GM12878 (cell line): ENCODE measurements at places on chromosomes 2 and 18.

DNA sequence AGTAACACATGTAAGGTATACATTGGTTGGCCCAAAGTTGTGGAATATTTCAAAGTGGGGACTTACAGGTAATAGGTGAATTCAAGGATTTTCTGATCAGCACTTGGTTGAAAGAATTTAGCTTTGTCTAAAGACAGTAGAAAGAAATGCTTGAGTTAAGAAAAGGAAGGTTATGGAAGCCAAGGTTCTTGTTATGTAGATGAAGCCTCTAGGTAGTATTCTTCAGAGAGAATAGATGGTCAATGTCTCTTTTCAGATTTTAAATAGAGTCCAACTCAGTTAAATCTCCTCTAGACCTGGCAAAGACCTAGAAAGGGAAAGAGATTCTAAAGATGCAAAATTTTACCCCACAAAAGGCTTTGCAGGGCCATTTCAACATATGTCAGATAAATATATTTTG, 157.4 kb downstream of the ANKRD30B start:
- DNase-seq, result no peak

DNA sequence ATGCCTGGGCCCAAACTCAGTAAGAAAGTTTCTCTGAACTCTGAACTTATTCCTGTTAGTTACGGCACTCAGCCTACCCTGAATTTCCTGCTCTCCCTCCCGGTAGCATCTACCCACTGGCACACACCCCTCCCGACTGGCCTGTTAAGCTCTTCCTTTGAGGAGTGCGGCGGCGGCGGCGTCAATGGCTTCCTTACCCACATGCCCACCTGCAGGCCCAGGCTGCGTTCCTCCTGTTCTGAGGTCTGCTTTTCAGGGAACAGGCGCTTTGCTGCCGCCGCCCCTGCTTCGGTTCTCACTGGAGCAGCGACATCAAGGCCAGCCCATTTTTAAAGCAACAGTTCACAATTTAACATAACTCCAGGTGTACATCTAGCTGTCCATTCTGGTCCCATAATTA, 432.4 kb downstream of the DCDC2C start:
- no peak for DNase-seq

- peak; percentile 81 for DNase-seq
These were observed 102.4 kb downstream of the CABLES1 start for GRCh38 chr18:23237524-23238151.

GRCh38 chr18:2823202-2823601, 23.6 kb upstream of the EMILIN2 start:
- no peak for DNase-seq

- DNase-seq, result no peak
These were observed 27.8 kb upstream of the COL6A3 start for GRCh38 chr2:237441605-237442274.

DNA sequence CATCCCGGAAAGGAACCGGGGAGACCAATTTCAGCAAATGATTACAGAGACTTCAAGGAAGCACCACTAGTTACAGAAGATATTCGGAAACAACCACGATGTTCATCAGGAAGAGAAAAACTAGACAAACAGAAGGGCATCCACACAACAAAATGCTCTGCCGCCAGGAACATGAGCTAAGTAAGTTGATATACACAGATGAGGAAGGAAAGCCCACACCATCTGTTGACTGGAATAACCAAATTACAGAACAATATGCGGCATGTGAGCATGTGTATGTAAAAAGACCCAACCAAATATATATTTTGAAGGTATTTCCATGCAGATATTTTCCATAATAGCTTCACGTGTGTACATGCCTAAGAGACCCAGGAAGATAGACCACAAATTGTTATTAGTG, 47.0 kb downstream of the ACKR3 start:
- no peak for DNase-seq

- DNase-seq, result no peak
These were observed 20.2 kb downstream of the ALLC start for GRCh38 chr2:3678212-3678611.

GRCh38 chr2:12513339-12513738, 203.4 kb upstream of the TRIB2 start:
- no peak for DNase-seq

DNA sequence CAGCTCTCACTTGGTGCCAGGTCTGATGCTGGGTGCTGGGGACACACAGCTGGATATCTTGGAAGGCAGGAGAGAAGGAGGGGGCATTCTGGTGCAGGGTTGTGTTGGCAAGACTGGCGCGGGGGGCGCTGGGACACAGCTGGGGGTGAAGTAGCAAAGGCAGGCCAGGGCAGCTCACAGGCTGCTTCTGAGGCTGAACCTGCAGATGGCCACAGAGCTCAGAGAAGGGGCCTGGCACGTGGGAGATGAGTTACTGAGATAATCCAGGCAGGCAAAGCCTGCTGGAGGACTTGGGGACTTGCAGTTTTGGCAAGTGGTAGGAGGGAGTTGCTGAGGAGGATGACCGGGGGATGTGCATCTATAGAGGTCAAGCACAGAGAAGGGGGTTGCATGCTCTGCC, 16.2 kb upstream of the DGKD start:
- DNase-seq, result no peak

DNA sequence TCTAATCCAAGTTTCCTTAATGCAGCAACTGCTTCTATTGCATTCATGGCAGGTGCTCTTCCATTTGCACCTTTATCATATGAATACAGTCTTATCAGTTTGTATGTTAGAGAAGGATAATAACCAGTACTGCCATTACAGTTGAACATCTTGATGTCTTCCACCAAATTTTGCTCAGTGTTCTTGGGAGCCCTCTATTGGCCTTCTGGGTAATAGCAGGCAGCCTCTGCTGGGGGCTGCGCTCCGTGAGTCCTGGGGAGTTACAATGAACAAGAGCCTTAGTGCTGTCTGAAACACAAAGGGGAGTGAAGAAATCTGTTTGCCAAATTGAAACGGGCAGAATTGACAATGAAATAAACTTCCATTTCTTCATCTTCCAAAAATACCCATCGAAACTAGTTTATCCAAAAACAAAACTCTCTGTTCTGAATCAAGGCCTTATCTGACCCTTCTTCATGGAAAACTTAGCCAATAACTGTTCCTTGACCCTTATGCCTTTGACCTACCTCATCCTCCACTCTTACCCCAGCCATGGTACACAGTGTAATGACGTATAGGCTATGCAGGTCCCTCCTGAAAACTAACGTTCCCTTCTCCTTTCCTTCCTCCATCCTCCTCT, 79.9 kb downstream of the ALK start:
- DNase-seq, result peak; percentile 7

- no peak for DNase-seq
These were observed 31.7 kb downstream of the LPIN2 start for GRCh38 chr18:2981212-2981728.

DNA sequence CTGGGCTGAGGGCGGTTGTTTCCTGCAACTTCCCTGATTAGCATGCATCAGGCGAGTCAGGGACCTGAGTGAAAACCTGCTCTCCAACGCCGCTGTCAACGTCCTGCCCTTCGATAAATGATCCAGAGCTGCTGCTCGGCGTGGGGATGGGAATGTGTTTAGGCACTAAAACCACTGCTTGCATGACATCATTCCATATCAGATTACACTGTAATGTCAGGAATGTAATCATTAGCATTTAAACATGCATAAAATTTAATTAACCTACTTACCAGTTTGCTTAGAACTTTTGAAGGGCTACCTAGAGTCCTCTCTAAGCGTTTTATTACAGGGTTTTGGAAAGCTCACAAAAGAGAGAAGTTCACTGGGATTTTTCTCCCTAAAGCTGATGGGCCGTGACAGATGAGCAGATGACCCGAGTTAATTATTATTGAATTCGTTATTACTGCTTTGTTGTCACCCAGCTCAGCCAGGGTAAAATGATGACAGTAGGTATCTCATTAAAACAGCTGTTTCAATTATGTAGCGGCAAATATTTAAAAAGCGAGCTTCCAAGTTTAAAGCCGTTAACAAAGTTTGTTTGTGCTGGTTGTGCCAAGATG, 685.6 kb upstream of the SALL3 start:
- no peak for DNase-seq

- DNase-seq, result no peak
These were observed 137.4 kb downstream of the CALCRL start for GRCh38 chr2:187310701-187311100.

DNA sequence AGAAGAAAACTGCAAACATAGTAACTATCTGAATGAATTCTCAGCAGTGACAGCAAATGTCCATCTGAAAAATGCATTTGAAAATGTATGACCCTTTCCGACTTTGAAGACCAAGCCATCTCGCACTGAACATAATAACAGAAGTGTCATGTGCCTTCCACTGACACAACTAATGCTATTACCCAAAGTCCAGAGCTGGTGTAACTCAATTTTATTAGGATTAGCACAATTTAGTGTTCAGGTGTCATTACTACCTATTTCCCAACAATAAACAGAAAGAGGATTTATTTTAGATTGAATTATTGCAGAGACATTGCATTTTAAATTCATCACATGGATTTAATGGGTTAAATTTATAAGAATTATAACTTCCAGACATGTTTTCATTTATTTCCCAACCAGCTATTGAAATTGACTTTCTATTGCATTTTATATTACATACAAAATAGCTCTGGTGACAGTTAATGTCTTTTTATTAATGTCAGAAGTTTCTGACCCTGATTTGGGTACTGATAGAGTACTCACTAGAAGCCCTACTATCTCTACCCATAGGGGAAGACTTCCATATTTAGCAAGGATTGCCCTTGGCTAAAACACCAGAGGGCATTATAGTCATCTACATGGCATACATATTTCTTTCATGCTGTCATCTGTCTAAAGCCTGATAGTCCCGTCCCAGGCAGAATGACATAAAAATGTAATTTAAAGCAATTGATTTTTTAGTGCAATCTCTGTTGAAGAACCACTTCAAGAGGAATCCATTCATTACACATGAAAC, 7.0 kb upstream of the STK39 start:
- no peak for DNase-seq

DNA sequence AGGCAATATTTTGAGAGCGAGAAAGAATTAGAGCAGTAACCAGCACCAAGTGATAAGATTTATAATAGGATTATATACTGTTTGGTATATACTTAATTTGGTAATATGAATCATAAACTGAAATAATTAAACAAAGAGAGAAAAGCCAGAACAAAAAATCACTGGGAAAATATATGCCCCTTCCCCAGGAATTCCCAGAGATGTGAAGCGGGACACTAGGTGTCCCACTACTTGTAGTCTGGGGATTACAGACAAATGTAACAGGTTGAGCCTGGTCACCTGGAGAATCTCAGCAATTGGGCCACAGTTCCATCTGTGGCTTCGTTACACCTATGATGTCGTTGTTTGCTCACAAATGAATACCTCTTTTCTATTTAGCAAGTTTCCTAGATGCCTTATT, 256.1 kb upstream of the CHAC2 start:
- no peak for DNase-seq
